ENCODE measurements at places on chromosomes 5 and 9.
A peak's percentile ranks its signal among the peaks of the same experiment; 100 is the strongest.

GRCh38 chr5:2183154-2184025 is 300.7 kb upstream of the IRX4 start:
- DNase-seq, result no peak

- no peak for DNase-seq
These were observed 48.2 kb downstream of the GABBR2 start for GRCh38 chr9:98660541-98660940.

DNA sequence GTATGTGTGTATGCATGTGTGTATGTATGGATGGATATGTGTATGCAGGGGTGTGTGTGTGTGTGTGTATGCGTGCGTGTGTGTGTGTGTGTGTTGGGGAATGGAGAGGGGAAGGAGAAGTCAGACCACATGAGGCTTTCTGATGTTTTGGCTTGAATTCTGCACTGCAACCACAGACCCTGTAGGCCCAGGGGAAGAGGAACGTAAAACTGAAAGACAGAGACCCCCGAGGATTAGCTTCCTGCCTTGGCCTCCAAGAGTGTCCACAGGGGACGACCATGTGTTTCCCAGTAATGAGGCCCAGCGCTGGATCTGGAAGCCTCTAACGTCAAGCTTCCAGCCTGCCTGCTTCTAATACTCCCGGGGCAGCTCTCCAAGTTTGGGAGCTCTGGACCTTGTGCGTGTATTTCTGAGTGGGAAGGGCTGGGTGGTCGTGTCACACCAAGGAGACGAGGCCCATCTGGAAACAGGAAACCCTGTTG is 5.8 kb downstream of the DCANP1 start:
- no peak for DNase-seq

DNA sequence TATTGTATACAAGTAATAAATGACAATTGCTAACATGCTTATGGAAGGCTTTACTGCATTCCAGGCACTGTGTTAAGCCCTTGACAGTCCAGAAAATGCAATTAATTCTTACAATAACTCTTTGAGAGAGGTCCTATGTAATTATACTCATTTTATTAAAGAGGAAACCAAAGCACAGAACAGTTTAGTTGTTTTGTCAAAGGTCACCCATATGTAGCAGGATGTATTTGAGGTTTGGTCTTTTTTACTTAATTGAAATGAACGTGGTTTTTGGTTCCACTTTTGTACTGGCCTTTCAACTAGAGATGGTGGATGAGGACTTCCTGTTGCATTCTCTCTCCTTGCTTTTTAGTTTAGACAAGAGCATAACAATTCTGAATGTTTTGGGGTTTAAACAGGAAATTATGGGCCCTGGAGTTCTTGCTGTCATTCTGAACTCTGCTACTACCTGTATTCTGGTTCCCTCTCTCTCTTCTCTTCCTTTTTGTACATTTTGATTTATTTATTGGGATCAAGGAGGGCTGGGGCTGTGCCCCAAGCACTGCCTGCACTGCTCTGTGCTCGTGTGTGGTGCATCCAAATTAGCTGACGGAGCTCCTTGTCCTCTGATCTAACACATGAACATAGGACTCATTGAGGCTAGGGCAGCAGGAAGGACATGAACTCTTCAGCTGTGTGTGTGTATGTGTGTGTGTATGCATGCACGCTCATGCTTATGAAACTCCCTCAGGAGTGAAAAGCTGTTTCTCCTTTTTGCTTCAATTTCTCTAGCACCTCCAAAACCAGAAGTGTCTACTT is 47.4 kb downstream of the SLC28A3 start:
- DNase-seq, result no peak

GRCh38 chr9:123938401-123938800 is 8.5 kb upstream of the DENND1A start:
- DNase-seq, result no peak

GRCh38 chr5:19806756-19807155 is 181.2 kb downstream of the CDH18 start:
- DNase-seq, result no peak

- DNase-seq, result no peak
These were observed 205.0 kb downstream of the CRB2 start for GRCh38 chr9:123561046-123561445.

DNA sequence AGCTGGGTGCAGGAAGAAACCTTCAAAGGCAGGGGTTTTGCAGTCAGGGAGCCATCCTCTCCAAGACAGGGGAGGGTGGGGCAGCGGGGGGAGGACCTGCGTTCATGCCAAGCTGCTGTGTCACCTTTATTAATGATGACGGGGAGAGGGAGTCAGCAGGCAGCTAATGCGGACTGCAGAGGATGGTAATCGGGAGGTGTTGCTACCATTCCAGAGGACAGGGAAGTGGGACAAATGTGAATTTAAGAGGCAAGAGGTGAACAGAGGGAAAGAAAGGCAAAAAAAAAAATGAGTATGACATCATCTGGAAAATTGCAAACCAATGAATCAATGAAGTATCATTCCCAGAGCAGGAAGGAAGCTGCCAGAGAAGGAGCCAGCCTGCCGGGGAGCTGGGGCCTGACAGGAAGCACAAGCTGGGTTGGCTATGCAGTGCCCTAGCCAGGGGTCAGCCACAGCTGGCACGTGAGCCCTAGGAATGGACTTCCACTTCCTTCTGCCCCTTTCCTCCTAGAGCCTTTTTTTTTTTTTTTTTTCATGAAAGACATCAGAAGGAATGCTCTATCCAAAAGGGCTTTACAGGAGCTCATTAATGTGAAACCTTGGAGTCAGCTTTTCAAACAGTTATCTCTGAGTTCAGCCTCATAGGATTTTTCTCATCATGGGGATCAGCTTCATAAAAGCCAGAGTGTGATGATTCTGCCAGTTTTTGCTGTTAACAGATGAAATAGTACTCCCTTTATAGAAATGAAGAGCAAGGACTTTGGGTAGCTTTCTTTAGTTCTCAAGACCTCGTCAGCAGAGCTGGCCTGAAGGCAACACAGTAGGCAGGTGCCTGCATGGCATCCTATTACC is 9.2 kb downstream of the INSYN2B start:
- peak; percentile 92 for DNase-seq
